ENCODE measurements at places on chromosomes 7 and 10.

DNA sequence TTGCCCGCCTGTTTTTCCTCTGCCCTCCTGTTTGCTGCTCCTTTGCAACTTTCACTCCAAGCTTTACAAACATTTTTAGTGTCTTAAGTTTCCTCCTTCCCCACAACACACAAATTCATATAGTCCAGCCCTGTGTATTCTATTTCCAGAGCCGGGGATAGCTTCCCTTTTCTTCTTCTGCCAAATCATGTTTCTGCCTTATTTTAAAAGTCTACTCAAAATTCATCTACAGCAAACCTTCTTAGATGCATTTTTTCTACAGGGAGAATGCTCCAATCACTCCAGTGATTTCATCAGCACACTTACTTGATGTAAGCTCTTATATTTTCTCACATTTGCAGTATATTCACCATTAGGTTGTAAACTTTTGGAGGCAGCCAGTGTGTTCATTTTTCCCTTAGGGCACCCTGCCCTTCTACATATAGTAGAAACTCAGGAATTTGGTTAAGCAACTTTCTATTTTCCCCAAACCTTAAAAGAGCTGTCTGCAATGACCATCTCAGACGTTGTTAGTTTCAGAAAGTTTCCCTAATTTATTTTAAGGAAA lies 12.4 kb upstream of the ACTA2 start:
- DNase-seq: no peak

- DNase-seq: no peak
Measured at GRCh38 chr10:46005383-46005782, 25.0 kb downstream of the NCOA4 start.

DNA sequence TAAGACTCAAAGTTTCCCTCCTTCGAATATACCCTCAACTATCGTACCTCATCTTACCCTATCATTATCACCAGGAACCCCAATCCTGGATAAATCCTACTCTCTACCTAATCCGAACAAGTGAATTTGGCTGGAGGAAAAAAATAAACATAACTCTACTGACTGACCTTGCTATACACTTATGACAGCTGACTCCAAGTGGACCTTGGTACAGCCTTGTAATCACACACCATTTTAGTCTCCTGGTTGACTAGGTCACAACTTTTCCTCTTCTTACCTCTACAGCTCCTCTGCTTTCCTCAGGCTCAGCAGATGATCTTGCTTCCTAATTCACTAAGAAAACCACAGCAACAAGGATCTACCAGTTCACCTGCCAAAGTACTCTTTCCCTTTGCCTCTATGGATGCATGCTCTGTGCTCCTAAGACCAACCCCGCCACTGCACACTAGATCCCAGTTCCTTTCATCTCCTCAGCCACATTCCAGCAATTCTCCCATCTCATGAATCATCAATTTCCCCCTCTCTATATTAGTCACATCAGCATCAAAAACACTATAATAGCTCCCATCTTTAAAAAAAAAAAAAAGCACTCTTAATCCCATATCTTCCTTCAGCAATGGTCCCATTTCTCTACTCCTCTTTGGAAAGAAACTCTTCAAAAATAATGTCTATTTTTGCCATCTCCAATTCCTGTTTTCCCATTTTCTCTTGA lies 35.5 kb downstream of the COA1 start:
- no peak for DNase-seq

DNA sequence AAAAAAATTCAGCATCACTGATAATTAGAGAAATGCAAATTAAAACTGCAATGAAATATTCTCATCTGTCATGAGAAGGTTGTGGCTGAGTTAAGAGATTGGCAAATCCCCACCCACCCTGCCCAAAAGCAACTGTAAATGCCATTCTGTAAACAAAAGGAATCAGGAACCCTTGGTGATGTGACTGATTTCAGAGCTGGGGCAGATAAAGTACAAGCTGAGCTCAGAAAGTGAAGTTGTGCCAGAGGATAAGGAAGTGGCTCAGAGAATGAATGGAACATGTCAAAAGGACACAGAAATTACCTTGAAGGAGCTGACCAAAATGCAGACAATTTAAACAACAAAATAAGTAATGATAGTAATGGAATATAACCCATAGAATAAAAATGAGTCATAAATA lies 32.7 kb upstream of the ARMS2 start:
- DNase-seq: no peak

GRCh38 chr10:33657154-33657908 lies 322.9 kb upstream of the NRP1 start:
- DNase-seq: no peak

- DNase-seq: no peak
Measured at GRCh38 chr7:38162036-38162435, 16.0 kb upstream of the STARD3NL start.

DNA sequence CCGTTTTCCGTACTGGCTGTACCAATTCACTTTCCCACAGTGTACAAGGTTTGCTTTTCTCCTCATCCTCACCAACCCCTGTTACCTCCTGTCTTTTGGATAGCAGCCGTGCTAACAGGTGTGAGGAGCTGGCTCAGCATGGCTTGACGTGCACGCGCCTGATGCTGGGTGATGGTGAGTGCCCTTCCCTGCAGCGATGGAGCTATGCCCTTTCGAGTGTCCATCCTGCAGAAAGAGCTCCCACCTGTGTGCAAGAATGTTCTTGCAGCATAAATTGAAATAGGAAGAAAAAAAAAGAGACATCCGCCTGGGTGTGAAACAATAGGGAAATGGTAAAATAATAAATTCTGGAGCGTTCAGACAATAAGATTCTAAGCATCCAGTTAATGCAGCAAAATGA lies 9.5 kb upstream of the UBE3C start:
- no peak for DNase-seq

DNA sequence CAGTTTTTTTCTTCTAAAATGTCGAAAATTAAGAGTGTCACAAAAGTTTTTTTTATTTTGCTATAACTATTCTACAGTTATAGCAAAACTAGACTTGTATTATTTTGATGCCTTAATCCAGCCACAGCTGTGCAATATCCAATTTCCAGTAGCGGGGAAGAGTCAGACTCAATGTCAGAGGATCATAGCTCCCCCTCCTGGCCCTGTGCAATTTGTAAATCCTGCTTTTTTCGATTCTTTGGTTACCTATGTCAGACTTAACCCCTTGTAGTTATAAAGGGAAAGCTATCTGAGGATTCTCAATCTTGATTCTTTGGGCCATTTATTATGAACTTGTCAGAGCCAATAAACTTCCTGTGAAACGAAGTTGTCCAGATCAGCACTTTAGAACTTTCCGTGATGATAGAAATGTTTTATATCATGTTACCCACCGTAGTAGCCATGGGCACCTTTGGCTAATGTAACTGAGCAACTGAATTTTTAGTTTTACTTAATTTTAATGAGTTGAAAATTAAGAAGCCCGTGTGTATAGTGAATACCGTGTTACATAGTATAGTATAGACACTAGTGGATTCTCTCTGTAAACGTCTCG lies 87.7 kb upstream of the PRKCQ start:
- peak; percentile 60 for DNase-seq

DNA sequence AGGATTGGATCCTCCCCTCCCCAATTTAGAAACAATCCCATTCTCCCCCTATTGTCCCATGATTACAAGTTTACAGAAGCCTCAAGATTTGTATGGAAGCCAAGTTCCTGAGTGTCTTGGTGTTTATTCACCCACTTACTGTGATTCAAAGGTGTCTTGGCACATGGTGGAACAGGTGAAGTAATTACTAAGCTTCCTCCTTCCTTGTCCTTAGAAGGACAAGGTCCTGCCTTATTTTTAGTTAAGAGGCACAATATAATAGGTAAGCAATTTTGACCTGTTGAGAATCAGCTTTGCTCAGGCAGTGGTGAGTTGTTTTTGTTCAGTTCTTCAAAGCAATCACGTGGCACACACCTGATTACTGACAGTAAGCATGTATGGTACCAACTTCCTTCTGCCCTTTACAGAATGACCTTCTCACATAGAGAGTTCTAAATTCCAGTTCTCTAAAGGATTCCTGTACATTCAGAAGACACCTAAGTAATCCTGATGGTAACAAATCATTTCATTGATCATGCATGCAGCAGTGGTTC lies 60.7 kb upstream of the SLC13A1 start:
- no peak for DNase-seq

DNA sequence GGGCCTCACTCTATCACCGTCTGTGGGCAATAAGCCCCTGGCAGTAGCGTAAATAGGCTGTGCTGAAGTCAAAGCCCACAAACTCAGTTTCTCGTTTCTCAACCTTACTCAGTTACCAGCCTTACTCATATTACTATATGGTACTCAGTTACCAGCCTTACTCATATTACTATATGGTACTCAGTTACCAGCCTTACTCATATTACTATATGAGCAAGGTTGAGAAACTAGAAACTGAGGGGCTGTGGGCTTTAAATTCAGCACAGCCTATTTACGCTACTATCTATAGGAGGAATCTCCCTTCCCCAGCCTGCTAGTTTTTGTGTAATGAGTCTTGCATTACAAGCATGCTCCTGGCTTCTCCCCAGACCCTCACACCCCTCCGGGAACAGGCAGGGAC lies 35.4 kb downstream of the CCDC3 start:
- no peak for DNase-seq

DNA sequence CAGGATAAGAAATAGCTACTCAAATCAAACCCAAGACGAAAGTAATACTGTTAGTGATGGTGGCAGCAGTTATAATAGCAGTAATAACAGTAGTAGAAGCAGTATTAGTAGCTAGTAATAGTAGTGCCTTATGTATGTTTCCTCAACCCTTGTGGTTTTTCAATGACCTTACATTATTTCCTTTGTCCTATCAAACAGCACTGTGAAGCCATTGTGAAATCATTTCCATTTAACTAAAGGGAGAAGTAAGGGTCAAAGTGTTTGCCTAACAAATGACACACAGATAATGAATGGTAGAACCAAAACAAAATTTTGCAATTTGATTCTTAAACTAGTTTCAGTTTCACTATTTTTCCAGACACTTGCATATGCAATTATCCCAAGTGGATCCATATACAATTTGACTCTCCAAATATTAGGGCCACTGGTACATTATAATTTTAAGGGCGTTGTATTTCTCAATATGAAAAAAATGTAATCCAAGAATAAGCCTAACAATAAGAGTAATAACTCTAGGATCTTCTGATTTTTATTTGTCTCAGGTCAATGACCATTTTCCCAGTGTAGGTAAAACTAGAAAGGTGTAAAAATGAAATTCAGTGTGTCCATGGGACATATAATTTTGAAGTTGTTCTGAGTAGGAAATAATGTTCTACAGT lies 33.7 kb upstream of the TMEM26 start:
- DNase-seq: no peak

DNA sequence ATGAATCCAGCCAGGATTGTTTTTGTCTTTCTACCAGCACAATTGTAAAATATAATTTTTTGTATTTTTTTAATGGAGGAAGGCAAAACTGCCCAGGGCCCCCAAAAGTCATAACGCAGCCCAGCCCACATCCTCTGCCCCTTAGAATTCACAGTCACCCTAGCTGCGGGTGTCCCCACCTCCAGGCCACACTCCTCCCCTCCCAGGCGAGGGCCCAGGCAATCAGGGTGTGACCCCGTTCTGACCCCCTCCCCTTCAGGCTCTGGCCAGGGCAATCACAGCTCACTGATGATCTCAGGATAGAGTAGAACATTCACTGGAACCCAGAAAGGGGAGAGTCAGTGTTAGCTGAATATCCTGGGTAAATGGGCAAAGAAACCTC lies 92.0 kb upstream of the MACROH2A2 start:
- no peak for DNase-seq

DNA sequence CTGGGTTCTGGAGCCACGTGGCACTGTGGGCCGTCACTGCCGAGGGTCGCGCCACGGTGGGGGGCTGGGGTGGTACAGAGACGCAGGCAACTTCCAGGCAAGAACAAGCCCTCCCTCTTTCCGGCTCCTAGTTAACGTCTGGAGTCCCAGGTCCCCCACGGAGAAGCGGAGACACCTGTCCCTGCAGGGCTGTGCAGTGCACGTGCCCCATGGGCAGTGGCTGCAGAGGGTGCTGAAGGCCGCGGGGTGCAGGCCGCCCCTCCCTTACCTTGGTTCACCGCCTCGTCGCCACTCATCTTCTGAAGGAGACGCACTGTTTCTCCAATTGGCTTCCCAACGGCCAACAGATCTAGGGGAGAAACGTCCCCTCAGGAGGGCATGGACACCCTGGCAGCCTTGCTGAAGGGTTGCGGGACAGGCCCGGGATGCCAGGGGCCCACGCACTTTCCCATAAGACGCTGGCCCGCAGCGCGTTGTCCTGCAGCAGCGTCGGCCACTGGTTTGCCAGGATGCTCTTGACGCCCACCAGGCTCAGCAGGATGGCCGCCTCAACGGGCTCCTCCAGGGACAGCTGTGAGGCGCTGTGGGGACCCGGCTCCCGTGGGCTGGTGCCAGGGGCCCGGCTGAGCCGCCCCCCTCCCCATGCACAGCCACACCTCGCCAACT lies 24.3 kb upstream of the NKX6-2 start:
- peak; percentile 16 for DNase-seq

DNA sequence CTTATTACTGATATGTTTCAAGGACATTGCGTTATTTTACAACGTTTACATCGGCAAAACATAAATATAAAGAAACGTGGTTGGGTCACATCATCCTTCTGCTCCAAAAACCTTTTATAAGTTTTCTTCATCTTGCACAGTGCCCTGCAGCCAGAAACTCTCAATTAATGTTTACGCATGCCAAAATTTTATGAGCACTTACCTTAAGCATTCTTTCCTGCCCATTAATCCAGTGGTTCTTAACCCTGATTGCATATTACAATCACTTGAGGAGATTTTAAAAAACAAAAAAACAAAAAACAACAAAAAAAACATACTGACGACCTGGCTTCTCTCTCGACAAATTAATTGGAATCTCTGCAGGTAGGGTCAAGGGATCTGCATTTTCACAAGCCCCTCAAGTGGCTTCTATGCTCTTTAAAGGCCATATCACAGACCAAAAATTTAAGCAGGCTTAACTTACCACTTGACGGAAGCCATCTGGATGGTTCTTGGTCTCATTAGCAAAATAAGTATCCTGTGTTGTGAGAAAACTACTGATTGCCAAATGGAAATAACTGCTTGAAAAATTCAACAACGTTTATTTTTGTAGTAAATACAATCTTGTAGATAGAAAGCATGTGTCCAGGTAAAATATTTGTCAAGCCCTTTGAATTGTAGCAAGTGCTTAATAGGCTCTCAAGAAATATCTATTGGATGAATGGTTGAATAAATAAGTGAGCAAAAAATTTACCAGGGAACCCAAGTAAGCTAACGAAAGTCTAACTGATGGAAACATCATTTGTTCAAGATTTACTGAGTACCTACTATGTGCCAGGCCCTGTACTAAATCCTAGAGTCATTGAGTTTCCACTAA lies 30.9 kb upstream of the SLC16A12 start:
- no peak for DNase-seq

GRCh38 chr10:132735923-132736391 lies 50.0 kb downstream of the NKX6-2 start:
- DNase-seq: no peak

- no peak for DNase-seq
Measured at GRCh38 chr10:97701438-97702069, 12.0 kb upstream of the MARVELD1 start.

GRCh38 chr7:43461349-43462024 lies 121.4 kb upstream of the STK17A start:
- no peak for DNase-seq
